Nephron progenitor cell (in vitro differentiated cells): ENCODE measurements at places on chromosomes 4 and X.
A peak's percentile ranks its signal among the peaks of the same experiment; 100 is the strongest.

DNA sequence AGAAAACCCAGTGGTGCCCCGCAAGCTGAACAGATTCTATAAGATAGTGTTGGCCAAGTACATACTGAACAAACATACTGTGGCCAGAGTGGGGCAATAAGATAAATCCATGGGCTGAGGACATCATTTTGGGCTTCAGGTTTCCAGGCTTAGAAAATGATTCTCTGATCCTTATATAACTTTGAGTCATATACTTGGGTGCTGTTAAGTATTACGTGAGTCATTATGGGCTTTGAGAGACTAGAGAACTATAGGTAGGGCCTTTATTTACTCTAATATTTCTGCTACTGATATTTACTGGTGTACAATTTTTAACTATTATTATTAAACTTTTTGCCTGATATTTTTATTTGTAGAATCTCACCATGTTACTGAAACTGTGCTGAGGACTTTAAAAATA, 586.1 kb downstream of the CENPC start:
- no peak for DNase-seq

GRCh38 chr4:101253121-101253520, 94.2 kb downstream of the PPP3CA start:
- no peak for DNase-seq

DNA sequence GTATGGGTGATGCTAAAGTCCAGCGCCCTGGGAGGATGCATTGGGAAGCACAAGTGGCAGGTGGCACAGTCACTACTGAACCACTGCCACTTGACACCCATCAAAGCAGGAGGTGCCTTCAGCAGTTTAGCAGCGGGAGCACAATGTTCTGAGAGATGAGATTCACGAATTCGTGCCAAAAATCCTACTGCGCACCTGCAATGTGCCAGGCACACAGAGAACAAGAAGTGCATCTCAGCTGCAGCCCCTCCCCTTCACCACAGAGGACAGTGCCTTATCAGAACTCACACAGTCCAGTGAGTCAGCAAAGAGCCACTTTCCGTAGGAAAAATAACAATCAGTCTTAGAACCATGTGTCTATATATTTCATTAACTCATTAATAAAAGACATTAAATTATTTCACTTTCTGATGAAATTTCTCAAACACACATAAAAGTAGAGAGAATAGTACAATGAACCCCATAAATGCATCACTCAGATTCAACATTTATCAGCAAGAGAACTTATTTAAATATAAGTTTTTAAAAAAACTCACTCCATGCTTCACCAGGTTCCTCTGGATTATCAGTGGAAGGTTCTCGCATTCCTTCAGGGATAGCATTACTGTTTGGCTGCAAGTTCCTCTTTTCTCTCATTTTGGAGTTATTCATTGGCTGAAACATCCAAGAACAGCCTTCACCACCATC, 47.0 kb downstream of the BEND2 start:
- DNase-seq, result no peak

DNA sequence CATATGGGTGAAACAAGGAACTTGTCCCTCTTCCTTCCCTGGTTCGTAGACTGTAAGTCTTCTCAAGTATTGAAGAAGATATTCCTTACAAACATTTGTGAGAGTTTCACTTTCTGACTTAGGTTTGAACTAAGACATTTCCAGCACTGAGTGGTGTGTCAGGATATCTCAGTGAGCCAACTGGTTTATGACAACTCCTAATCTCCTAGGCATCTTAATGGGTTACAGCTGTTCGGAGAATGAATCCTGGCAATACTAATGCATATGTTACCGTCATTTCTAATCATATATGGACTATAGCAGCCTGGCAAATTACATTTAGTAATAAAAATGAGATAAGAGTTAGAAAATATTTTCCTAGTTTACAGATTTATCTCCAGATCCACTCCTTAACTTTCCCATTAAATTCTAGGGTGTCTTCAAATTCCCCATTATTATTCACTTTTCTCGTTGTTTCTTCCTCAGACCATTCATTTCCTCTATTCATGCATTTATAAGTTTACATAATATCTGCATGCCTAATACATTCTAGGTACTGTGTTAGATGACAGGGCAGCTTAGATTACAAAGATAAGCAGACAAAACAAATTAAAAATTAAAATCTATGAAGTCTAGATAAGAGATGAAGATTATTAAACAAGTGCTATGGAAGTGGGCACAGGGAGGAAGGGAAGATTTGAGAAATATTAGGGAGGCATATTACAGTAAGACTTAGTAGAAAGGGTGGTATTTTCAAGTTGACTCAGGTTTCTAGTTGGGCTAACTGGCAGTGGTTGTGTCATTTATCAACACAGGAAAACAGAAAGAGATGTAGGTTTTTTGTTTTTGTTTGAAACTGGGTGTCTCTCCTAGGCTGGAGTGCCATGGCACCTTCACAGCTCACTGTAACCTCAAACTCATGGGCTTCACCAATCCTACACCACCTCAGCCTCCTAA, 173.9 kb downstream of the WDFY3 start:
- no peak for DNase-seq

DNA sequence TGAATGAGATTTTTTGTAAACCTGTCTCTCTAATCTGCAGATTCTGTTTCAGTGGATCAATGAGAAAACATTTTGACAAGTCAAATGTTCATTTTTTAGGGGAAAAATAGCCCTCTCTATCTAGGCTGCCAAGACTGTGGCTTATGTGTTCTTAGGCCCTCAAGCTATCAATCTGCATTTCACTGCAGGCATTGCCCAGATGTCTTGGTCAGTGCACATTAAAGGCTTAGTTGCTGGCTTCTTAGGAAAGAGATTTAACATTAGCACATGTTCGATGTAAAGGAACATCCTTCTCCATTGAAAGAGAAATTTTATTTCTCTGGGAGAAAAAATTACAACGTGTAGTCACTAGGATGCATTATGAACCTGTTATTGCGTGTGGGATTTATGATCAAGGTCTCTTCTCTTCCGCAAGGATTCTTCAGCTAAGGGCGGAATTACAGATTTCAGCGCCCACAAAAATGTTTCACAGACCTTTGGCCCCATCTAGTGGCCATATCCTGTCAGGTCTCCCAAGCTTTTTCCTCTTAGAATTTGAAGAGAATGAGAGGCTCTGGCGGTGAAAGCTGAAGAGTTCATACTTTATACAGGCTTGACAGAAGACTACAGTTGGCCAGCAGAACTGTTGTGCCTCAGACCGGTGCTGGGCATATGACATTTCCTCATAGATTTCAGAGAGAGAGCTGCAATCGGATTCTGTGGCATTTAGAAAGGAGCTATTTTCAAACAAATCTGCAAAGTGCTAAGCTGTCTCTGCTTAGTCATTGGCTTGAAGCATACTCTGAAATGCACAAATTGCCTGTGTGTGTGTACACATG, 144.6 kb upstream of the NOCT start:
- peak; percentile 74 for DNase-seq

DNA sequence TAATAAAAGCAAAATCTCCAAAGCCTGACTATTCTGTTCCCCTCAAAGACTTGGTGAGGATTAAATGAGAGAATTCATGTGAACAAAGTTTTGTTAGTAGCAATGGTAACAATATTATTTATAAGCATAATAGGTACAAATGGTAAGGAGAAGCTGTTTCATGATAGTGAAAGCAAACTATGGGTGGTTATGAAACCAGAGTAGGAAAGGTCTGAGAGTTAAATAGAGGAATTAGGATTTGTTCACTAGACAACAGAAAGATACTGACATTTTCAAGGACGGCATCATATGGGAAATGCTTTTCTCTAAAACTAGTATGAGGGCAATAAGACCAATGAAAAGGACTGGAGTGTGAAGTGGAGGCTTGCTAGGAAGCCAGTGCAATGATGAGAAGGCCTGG, 128.6 kb upstream of the FTHL17 start:
- DNase-seq, result no peak

- DNase-seq, result no peak
Observed at GRCh38 chrX:30997411-30997810, 74.4 kb downstream of the FTHL17 start.

DNA sequence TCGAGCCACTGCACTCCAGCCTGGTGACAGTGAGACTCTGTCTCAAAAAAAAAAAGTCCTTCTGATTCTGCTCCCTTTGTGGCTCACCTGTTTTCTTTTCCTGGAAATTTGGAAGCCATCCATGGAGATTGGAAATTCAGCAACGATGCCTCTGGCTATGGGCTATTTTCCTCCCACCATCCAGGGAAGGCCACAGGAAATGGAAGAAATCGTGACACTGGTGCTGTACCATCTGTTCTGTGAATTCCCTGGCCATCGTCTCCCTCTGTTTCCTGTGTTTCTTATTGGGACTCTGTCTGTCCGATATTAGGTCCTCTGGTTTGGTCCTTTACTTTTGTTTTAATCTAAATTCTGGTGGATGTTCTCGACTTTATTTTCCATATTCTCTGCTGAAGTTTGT, 29.4 kb upstream of the ADRA2C start:
- DNase-seq, result no peak

DNA sequence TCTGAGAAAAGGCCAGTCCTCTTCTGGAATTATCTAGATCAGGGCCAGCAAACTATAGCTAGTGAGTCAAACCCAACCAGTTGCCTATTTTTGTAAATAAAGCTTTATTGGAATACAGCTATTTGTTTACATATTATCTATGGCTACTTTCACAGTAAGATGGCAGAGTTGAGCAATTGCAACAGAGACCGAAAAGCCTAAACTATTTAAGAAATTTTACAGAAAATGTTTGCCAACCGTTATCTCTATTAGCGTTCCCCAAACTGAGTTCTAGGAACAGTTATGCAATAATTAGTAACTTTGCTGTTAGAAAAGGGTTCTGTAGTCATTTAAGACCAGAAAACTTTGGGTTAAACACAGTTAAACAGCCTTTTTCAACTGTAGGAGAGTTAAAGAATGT, 10.5 kb downstream of the TEX13B start:
- DNase-seq, result no peak

DNA sequence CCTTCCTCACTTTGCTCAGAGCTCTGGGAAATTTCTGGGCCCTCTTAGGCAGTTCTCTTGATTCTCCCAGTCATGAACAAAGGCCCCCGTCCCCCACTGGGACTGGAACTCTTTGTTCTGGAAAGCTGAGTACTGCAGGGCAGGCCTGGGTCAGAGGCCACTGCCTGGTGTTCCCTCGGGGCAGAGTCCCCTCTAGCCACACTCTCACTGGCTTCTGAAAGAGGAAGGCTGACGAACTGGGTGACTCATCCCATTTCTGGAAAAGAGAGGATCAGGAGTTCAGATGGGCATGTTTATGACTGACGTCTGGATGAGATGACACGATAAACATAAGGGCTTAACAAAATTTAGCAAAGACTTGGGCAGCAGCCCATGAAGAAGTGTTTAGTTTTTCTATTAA, 47.7 kb downstream of the DDX3X start:
- no peak for DNase-seq

DNA sequence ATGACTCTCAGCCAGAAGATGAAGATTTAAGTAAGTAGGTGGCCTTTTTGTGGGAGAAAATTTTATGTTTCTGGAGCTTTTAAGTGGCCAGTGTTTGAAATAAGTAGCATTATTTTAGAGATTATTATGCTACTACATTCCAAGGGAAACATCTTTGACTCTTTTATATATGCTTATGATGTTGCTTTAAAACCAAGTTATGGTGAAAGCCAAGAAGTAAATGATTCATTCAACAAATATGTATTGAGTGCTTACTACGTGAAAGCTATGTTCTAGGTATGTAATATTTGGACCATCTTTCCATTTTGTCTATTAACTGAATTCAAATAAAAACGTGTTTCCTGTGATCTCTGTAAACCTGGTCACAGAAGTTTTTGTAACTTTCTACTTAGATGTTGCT, 58.3 kb downstream of the ZFX start:
- no peak for DNase-seq

DNA sequence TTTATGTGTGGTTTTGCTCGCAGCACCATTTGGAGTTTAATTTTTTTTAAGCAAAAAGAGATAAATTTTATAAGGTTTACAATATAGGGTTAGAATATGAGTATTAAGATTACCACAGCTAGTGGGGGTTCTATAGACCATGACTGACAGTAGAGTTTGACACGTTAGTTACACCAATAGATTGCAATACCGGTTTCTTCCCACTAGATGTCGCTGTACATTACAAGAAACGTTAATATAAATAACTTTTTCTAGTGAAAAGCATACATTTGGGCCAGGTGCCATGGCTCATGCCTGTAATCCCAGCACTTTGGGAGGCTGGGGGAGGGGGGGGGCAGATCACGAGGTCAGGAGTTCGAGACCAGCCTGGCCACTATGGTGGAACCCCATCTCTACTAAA, 433.6 kb downstream of the MAGEB5 start:
- DNase-seq, result no peak

DNA sequence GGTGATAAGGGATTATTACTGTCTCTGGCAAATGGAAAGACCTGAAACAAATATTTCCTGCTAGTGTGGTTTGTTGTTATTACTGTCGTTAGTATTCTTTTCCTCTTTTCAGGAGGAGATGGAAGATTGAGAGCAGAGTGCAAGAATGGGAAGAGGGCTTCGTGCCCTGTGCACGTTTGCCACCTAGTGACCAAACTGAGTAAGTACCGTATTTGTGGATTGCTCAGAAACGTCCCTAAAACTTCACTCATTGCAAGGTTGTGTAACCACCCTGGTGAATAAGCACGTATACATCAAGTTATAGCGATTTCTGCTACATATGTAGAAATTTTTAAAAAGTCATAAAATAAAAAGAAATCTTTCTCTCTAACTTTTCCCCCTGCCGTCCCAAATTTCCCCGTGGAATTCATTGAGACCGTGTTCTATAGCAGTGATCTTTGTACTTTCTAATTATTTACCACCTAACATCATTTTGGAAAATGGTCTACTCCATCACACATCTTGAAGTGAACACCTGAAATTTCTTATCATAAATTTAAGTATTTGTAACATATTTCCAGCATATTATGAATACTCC, 24.3 kb downstream of the LINC00632 start:
- peak; percentile 38 for DNase-seq

GRCh38 chrX:54602563-54602962, 72.5 kb downstream of the GNL3L start:
- no peak for DNase-seq

- DNase-seq, result no peak
Observed at GRCh38 chr4:184012937-184013336, 107.8 kb downstream of the STOX2 start.

DNA sequence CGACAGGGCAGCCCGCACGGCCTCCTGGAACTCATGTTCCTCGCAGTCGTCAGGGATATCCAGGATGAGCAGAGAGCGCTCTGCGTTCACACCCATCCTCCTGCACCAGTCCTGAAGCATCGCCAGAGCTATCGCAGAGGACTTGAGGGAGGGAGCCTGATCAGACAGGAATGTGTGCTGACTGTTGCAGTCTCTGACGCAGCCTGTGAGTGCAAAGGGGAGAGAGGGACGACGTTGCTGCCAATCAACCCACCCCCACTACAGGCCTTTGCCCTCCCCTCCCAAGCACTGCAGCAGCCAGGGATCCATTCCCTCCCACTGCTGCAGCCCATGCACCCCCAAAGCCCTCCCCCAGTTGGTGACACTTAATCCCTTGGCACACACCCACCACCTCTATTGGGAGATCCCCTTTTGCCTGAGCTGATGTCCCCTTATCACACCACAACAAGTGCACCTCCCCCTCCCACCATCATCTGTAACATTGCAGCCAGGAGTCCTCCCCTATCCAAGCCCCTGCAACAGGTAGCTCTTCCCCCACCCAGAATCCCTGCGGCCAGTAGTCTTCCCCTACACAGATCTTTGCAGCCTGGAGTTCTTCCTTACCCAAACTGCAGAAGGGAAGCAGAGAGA, 897 bp downstream of the PNMA6F start:
- no peak for DNase-seq
